ENCODE measurements at places on chromosomes 4 and X.

- DNase-seq: no peak
These were observed 28.3 kb downstream of the AREG start for GRCh38 chr4:74473155-74473811.

GRCh38 chrX:142977128-142977914 lies 48.4 kb upstream of the SPANXN4 start:
- no peak for DNase-seq

GRCh38 chrX:97854086-97854485 lies 970.4 kb downstream of the RPA4 start:
- no peak for DNase-seq

DNA sequence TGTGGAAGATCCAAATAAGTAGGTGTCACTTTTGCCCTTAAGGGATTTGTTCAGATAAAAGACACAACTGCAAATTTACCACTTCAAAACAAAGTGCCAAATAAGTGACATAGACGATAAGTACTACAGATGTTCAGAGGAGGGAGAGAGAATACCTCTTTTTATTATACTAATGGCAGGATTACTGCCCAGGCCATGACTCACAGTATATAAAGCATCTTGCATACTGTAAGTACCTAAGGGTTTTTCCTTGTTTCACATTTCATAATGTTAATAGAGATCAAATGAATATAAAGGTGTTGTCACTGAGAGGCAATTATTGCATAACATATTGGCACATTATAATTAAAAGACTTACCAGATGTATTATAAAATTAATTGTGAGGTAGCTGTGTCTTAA lies 46.4 kb downstream of the PTPN13 start:
- DNase-seq: no peak

DNA sequence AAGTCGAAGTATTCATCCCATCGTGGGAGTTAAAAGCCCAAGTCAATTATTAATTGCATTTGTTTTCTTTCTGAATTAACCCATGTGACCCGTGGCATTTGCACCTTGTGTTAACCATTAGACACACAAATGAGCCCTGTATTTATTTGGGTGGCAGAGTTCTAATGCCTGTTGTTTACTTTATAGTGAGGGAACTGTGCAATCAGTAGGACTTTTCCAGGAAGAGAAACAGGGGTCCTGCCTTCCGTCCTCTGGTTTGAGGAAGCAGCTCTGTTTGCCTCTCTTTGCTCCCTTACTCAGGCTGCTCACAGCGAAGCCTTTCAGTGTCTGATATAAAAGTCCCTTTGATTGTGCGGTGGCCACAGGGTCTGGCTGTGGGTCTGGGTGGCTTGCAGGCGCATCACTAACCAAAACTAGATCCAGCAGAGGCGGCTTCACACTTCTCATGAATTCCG lies 263.6 kb downstream of the PTTG2 start:
- DNase-seq: no peak

GRCh38 chrX:110743679-110744340 lies 51.8 kb downstream of the CHRDL1 start:
- no peak for DNase-seq

- no peak for DNase-seq
These were observed 343.5 kb upstream of the SFRP2 start for GRCh38 chr4:154132406-154132805.

- no peak for DNase-seq
These were observed 39.6 kb downstream of the TMEM164 start for GRCh38 chrX:110042496-110042895.

DNA sequence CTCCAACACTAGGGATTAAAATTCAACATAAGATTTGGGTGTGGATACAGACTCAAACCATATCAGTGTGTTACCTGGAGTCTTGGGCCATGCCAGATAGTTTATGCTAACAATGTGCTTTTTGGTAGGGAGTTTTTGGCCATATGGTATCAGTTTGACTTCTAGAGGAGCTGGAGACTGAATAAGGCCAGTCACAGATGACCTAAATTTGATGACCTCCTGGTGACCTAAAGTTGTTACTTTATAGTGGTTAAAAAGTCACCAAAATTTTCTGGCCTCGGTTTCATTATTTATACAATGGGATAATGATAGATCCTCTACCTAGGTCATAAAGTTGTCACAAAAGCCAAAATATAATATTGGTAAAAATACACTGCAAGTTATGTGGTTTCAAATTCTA lies 877.1 kb downstream of the RAPGEF2 start:
- DNase-seq: no peak

- peak; percentile 9 for DNase-seq
These were observed 104.7 kb upstream of the BCOR start for GRCh38 chrX:40202456-40202855.

DNA sequence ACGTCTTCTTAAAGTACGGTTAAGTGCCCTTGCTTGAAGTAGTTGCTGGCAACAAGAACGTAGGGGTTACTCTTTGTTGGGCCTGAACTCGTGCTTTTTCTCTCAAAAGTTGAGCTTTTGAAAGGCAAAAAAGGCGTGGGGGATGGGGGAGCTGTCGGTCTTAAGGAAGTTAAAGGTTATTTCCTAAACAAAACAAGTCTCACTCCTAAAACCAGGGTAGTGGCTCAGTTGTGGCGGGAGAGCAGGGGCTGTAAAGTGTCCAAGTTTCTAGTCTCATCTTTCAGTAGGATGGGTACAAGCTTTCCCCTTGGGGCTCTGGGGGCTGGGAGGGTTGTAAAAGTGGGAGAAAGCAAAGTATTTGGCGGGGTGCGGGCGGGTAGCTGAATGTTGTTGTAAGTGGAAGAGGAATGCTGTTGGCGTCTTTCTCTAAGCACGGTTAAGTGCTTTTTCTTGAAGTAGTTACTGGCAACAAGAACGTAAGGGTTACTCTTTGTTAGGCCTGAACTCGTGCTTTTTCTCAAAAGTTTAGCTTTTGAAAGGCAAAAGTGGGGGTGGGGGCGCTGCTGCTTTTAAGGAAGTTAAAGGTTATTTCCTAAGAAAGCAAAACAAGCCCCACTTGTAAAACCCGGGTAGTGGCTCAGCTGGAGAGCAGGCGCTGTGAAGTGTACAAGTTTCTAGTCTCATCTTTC lies 904 bp upstream of the WDR1 start:
- DNase-seq: peak; percentile 38

- DNase-seq: no peak
These were observed 23.5 kb upstream of the CT55 start for GRCh38 chrX:135194684-135195083.

DNA sequence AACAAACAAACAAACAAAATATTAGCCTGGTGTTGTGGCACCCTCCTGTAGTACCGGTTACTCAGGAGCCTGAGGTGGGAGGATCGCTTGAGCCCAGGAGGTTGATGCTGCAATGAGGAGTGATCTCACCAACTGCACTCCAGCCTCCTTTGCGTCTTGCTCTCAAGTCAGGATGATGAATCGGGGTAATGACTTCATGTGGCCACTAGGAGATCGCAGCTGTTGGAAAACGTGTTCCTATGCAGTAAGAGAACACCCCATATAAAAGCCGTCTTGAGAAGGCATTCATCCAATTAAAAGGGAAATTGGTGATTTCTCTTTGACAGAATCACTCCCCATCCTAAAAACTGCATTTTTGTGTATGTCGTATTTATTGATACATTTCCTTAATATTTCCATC lies 6.9 kb downstream of the CCNB3 start:
- DNase-seq: peak; percentile 4

- no peak for DNase-seq
These were observed 9.2 kb upstream of the GYG2 start for GRCh38 chrX:2819345-2820135.

DNA sequence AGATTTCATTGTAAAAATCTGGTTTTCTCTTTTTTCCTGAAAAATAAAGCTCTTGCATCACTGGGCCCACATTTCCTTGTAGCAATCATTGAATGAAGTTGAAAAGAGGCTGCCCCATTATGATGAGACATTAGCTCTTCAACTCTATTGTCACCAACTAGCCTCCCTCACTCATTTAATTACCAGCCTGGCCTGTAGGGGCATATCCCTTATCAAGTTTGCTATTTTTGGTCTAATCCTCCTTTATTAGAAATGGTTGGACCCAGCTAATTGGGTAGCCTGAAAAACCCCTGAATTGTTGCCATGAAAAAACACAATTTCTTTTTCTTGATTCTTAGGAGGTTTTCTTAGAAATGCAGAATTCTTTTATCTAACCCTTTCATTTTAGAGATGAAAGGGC lies 164.6 kb upstream of the CASK start:
- DNase-seq: no peak

GRCh38 chr4:172708184-172708583 lies 460.4 kb upstream of the GALNT7 start:
- DNase-seq: no peak

GRCh38 chr4:48254381-48255071 lies 15.1 kb downstream of the TEC start:
- DNase-seq: no peak

All from DND-41 (cell line).